Heart left ventricle (tissue), 16 donors: ENCODE measurements at places on chromosomes 12 and 14. TPM values are rescaled to one million over a fixed set of nuclear protein-coding genes. Genes with fewer than 3 reads are reported as not detected.

Gene RAB35
- total RNA-seq, result 16.4 TPM

DNA sequence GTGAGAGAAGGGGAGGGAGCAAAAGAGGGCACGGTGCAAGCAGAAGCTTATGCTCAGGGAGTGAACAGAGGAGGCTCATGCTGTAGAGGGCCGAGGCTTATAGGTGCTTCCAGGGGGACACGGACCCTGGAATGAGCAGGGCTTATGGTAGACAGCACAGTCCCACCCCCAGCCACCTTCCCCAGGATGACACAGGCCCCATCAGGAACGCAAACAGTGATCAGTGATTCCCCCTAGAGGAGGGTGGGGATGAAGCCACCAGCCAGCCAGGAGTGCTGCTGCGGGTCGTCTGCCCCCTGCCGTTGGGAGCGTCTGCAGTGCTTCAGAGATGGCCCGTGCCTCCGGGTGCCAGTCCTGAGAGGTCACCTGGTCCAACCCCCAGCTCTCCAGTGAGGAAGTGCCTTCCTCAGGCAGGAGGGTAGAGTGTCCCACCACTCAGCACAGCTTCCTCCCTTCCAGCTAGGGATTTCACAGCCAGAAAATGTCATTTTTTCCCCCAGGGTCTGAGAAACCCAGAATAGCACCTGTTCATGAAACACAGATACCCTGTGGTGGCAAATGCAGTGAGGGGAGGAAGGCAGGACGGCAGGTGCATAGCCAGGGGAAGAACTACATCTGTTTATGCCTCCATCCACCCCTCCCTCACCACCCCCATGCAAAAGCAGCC lies 60.7 kb downstream of the SLC6A12 start:
- H3K36me3 ChIP-seq, result no peaks in the 10 kb centered on the region
- no peaks in the 10 kb centered on the region for H3K4me1 ChIP-seq
- DNase-seq, result no peak
- H3K27me3 ChIP-seq, result no peaks in the 10 kb centered on the region
- no peak overlapping the region for H3K4me3 ChIP-seq

Gene KRT5
- not detected for total RNA-seq

DNA sequence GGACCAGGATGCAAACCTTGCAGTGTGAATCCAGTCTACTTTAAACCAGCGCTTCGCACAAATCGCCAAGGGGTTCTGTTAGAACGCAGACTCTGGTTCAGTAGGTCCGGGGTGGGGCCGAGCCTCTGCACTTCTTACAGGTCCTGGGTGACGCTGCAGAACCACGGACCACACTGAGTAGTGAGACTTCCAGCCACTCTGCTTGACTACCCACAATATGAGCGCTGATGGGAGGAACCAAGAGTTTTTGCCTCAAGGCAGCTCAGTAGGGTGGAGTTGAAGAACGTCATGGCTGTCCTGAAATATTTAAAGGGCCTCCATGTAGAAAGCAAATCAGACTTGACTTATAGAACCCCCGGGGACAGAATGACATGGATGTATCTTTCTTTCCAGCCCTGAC lies 138.0 kb upstream of the CRY1 start:
- no peak for DNase-seq
- no peaks in the 10 kb centered on the region for H3K4me1 ChIP-seq
- H3K27ac ChIP-seq, result no peak overlapping the region
- no peak overlapping the region for H3K4me3 ChIP-seq
- H3K36me3 ChIP-seq, result no peaks in the 10 kb centered on the region
